G401 (cell line): ENCODE measurements at places on chromosomes 2 and 18. TPM values are rescaled to one million over a fixed set of nuclear protein-coding genes. Genes with fewer than 3 reads are reported as not detected.

The NEU2 gene
- not detected in 2 replicates for total RNA-seq

The ANKRD23 gene
- total RNA-seq, result 2.2 and 3.5 TPM in 2 replicates

The DPP10 gene
- total RNA-seq, result not detected in 2 replicates

The ACVR1 gene
- 1.6 and 1.9 TPM in 2 replicates for total RNA-seq

- DNase-seq, result no peak
Observed at GRCh38 chr2:56449449-56449860, 265.7 kb downstream of the CCDC85A start.

DNA sequence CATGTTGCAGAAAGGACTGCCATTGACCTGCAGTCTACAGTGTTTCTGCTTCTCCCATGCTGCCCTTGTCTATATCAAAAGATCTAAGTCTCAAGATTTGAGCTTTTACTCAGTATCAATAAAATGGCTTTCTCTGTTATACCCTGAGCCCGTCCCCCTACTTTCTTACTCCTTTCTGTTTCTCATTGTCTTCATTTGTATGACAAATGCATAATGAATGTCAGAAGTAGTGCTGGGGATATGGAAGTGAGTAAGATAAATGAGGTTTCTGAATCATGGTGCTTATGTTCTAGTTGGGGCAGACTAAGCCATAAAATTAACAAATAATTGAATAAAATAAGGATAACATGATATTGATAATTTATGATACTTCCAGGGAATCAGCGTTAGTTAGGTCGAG is 128.6 kb downstream of the PARD3B start:
- no peak for DNase-seq

DNA sequence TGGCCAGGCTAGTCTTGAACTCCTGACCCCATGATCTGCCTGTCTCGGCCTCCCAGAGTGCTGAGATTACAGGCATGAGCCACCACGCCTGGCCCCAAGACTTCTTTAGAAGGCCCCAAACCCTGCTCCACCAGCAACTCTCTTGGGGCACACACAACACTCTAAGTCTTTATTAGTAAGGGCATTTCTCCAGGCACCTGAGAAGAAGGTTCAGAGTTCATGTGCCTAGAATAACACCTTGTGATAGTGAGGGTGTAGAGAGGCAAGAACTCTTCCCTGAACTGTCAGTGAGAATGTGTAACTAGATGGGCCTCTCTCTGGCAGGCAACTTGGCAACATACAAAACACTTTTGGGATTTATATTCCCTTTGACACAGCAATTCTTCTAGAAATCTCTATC is 43.8 kb downstream of the SH2D6 start:
- DNase-seq, result no peak

- DNase-seq, result peak; percentile 86
Observed at GRCh38 chr2:8678731-8679566, 2.9 kb upstream of the ID2 start.

DNA sequence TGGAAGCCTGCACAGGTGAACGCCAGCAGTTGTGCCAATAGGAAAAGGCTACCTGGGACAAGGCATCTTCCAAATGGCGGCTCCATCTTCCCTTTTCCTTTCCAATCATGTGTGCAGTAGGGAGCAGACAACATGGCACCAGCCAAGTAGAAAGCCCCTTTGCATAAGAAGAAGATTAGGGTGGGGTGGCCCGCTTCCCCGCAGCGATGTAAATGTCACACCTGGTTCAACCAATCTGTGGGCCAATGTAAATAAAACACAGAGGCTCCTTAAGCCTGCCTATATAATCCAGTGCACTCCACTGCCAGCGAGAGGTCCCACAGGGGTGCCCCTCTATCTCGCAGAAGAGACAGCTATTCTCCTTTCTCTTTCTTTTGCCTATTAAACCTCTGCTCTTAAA is 468.4 kb upstream of the CRIM1 start:
- no peak for DNase-seq

GRCh38 chr2:38505779-38506178 is 96.9 kb downstream of the HNRNPLL start:
- no peak for DNase-seq
